Osteoblast (primary cell): ENCODE measurements at places on chromosomes 16 and 17. TPM values are rescaled to one million over a fixed set of nuclear protein-coding genes. Genes with fewer than 3 reads are reported as not detected.

The BCAS3 gene
- total RNA-seq, result 31.5 and 32.7 TPM in 2 replicates

The CD300LD gene
- total RNA-seq, result not detected in 2 replicates

The PRR15L gene
- not detected in 2 replicates for total RNA-seq

The CDIP1 gene
- total RNA-seq, result 10.5 and 13.6 TPM in 2 replicates

The DHRS11 gene
- 2.9 and 3.3 TPM in 2 replicates for total RNA-seq

The PRSS53 gene
- total RNA-seq, result 2.7 and 2.9 TPM in 2 replicates

The AIPL1 gene
- not detected in 2 replicates for total RNA-seq

The CCR7 gene
- total RNA-seq, result not detected in 2 replicates

The TP53TG3F gene
- total RNA-seq, result not detected in 2 replicates

The CCL8 gene
- 0.36 TPM in 1 of 2 replicates, not detected in the other for total RNA-seq

DNA sequence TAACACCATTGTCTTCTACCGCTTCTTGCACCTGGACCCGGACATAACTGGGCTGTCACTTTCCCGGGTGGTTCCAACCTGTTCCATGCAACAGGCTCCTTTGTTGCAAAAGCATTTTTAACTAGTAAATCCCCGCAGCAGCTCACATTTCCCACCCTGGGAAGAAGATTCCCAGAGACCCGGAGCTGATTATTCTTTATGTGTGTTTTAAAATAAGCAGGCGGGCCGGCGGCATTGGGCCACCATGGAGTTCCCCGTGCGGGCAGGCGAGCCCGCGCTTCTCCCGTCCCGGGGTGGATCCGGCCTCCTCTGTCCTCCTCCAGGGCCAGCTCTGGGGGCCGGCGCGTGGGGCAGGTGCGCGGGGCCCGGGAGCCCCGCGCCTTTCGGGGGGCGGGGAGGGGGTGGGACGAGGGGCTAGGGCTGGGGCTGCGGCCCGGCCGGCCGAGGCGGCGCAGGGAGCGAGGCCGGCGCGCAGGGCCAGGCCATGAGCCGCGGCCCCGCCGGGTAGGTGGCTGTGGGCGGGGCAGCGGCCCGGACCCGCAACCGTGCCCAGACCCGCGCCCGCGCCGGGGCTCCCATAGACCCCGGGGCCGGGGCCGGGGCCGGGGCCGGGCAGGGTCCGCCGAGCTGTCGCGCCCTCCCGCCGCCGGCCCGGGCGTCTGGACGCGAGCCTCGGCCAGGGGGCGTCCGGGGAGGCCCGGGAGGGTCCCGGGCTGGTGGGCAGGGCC, 1.7 kb downstream of the CRAMP1 start:
- peak; percentile 93 for DNase-seq

GRCh38 chr16:54334208-54334607, 47.6 kb upstream of the IRX3 start:
- no peak for DNase-seq

- DNase-seq, result peak; percentile 93
Observed at GRCh38 chr16:74455619-74456289, 34.5 kb upstream of the CLEC18B start.

DNA sequence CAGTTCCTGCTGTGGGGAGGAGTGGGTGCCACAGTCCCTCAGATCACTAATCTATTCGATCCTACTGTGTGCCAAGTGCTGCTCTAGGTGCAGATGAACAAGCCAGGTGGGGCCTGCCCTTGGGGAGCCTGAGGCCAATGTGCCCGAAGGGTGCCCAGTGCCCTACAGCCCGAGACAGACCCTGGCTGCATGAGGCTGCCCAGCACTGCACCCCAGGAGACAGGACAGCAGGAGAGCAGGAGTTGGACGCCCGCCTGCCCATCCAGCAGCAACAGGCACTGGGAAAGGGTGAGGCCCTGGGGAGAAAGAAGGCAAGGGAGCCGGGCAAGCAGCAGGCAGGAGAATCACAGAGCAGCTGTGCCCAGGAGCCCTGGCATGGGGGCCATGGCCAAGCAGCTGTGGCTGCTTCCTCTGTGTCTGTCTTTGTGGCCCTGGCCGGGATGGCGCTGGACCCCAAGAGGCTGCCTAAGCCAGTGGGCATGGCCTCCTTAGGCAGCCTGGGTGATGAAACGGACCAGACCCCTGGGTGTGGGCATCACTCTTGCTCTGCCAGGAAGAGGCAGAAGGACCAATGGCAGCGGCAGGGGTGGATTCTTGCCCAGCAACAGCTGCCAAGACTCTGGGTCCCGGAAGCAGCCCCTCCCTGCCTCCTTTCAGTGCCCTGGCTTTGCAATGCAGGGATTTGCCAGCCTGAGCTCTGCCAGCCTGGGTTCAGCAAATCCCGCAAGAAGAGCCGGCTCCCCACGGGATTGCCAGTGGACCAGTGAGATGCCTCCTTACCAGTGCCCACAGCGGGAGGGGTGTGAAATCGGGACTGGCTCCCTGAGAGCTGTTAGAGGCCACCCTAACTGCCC, 179.6 kb upstream of the TNRC6C start:
- DNase-seq, result peak; percentile 95

- peak; percentile 96 for DNase-seq
Observed at GRCh38 chr17:43701318-43701743, 39.6 kb upstream of the MEOX1 start.

- DNase-seq, result no peak
Observed at GRCh38 chr17:59616253-59616920, 3.3 kb upstream of the CLTC start.

DNA sequence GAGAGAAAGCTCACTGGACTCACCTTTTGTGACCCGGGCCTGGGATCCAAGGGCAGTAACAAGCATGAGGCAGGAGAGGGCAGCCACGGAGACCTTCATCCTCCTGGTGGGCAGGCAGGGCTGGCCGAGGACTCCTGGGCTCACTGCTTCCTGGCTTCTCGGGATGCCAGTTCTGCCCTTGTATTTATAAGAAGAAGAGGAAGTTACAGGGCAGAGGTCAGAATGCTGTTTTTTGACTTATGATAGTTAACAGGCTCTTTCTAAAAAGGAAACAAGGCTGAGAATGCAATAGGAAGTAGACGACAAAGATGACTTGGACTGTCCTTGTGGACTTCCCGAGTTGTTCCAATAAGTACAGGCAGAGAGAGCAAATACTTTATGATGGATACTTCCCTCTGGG, at the start of gene CCL23:
Gene CCL23 (minus strand): TSS at position 174 of the 400 bp plus-strand sequence. CDS start 75 bp downstream, at position 99.
- DNase-seq, result no peak

DNA sequence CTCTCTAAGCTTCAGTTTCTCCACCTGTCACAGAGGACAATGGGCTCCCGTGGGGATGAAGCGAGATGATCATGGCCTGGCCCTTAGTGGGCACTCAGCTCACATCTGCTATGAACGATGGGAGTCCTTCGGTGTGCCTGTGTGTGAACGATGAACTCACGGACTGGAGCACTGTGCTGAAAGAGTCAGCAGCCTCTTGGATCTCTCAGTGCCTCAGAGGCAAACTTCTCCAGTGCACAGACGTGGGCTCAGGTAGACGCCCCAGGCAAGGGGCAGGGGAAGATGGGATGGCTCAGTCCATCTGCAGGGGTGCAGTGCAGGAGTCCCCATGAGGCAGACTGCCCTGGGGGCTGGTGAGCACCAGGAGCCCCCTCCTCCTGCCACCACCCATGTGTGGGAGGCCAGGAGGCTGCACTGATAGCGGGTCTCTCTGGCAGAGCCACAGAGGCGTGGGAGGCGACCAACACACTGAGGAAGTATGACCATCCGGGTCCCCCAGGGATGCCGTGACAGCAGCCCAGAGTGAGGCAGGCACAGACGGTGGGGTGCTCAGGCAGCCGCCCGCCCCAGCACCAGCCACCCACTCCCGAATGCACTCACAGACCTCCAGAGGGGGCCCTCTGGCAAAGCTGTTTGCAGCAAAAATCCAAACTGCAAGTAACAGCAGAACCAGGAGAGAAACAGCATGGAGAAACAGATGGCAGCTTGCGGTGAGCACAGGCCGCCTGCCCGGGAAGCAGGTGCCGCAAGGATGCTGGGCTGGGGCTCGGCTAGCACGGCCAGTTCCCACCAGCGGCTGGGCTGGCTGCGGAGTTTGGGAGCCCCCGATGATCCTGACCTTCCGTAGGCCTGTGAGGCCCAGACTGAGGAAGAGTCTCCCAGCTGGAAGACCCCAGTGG, 82.7 kb downstream of the RPH3AL start:
- DNase-seq, result peak; percentile 54

GRCh38 chr17:74224959-74225725, 11.8 kb downstream of the TTYH2 start:
- DNase-seq, result peak; percentile 41

DNA sequence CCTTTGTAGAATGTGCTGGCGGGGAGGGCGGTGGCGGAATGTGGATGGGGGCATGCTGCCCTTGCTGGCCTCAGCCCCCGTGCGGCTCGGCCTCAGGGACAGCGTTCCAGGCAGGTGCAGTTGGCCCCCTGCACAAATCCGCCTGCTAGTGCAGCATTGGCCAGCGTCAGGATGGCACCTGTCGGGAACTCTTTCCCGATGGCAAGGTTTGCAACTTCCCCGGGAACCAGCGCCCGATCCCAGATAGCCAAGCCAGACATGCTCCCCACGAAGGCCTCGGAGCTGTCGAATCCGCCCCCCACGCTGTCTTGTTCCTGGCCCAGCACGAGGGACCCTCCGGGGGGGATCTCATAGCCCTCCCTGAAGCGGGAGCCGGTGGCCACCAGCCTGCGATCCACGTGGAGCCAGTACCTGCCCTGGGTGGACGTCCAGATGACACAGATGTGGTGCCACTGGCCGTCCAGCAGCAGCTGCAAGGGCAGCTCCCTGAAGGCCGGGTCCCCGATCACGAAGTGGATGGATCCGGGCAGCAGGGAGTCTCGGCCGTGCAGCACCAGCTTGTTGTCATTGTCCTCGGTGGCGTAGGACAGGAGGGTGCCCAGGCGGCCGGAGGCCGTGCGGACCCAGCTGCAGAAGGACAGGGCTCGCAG, 2.8 kb downstream of the PTX4 start:
- no peak for DNase-seq

DNA sequence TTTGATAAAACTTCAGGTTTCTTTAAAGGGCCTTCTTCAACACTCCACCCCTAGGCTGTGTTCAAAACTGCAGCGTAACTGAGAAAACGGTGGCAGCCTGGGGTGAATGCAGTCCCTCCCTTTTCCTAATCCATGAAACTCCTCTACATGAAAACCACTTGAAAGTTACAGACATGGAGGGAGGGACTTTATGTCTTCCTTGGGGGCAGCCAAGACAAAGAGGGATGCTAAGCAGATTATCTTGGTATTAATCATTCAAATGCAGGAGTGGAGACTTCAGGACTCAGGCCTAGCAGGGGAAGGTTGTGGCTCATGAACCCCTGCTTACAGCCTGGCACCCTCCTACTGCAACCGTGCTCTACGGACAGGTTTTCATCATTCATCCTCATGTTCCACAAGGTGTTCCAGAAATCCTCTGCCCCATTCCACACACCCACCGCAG, 46.8 kb downstream of the RNF112 start:
- no peak for DNase-seq

- peak; percentile 68 for DNase-seq
Observed at GRCh38 chr17:802901-803881, 21.0 kb downstream of the MRM3 start.
